NCI-H146 (cell line): ENCODE measurements at places on chromosomes 7 and 10.
A peak's percentile ranks its signal among the peaks of the same experiment; 100 is the strongest.

DNA sequence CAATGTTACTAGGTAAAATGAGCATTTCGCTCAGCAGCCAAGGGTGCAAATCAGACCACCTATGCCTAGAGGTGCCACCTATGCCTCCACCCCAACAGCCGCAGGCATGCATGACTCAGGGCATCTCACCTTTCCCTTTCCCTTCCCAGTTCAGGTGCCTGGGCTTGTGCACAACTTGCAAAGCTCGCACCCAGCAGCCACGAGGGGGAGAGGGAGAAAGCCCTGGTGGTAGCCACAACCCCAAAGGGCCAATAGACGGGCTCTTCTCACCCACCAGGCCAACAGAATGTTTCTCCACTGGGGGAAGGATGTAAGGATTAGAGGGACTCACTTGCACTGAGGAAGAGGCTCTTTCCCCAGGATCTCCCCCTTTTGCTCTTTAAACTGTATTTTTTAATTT is 462.3 kb upstream of the PCDH15 start:
- no peak for DNase-seq

DNA sequence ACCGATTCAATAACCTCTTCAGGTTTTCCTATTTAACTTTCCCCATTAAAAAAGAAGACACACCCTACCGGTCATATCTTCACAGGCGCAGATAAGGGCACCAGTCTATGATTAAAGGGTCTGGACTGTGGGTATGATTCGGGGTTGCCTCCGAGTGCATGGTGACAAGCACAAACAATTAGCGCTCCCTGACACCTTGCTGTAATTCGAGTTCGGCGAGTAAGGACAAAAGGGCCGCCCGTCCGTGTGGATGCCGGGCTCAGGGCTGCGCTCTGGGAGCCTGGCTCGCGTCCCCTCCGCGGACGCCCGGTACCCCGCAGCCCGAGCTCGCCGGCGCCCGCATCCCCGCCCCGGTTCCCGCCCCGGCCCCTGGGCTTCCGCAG is 111.9 kb upstream of the RHEB start:
- DNase-seq, result peak; percentile 59

GRCh38 chr7:90580051-90580450 is 16.1 kb upstream of the CDK14 start:
- no peak for DNase-seq

DNA sequence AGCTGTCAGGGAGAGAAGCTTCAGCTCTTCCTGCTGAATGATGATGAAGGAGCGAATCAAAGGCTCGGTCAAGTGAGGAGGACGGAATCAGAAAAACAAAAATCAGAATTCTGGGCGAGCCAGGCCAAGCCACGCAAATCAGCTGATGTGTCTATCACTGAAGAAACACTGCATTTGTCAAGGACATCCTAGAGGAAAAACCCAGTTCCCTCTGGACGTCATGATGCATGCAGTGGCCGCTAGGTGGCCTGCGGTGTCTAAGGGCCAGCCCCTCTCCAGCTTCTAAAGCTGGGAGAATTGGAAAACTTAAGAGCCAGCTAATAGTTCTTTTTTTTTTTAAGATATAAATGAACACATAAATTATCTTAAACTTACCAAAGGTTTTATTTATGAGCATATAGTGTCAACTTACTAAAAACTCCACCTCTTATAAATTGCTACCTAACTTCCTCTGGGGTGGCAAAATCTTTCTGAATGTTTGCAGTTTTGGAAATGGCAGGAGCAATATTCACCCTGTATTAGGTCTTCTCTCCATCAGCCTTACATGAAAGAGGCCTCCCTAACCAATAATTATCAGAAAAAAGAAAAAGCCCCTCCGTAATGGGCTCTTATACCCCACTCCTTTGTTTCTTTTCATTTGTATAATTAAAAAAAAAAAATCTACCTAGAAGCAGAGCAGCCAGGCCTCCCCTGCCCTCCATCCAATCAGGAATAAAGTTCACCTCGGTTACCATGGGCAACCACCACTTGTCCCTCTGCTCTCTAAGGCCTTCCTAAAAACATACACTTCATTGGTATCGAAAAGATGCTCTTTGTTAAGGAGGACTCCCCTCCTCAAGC is 186.8 kb downstream of the USP6NL start:
- peak; percentile 96 for DNase-seq

GRCh38 chr10:70492786-70493659 is 14.5 kb downstream of the PALD1 start:
- no peak for DNase-seq

GRCh38 chr10:35822316-35822715 is 180.2 kb upstream of the FZD8 start:
- DNase-seq, result peak; percentile 11

GRCh38 chr7:124857672-124858235 is 71.9 kb downstream of the POT1 start:
- DNase-seq, result no peak

GRCh38 chr10:73843261-73843660 is 31.1 kb downstream of the CAMK2G start:
- no peak for DNase-seq

DNA sequence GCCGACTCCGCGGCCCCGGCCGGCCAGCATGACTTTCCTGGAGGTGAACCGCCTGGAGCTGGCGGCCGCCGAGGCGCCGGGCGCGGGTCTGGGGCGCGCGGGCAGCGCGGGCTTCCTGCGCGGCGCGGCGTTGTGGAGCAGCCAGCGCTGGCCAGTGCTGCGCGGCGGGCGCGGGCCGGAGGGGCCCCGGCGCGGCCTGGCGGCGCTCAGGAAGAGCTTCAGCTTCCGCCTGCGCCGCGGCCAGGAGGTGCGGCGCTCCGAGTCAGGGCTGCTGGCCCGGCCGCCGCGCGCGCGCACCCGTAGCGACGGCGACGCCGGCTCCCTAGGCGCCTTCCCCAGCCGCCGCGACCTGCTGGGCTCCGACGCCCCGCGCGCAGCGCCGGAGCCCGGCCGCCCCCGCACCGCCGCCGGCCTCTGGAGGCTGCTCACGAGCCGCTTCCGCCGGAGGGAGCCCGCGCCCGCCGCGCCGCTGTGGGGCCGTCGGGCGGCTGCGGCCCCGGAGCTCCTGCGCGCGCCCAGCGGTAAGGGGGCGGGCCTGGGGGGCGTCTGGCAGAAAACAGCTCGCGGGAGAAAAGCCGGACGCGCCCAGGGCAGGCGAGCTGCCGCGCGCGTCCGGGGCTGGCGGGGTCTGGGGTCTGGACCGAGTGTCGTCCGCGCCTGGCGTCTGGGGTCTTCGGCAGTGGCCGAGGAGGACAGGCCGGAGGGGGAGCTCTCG is 29.0 kb downstream of the AGAP3 start:
- no peak for DNase-seq

DNA sequence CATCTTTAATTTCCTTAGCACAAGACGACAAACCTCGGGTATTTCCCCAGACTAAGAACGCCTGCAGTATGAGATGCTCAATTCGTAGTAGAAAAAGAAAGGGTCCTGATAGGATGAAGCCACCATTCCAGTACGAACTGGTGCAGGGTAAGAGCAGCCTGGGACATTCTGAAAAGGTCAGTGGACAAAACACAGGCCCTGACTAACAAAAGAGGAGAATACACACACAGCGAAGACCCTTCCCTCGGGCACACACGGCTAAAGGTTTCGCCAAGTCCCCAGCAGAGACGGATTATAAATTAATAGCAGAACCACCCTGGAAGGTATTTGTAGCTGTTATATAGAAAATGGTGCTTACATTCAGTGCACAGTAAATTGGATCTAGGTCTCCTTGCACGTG is 137.6 kb downstream of the SKIDA1 start:
- no peak for DNase-seq

DNA sequence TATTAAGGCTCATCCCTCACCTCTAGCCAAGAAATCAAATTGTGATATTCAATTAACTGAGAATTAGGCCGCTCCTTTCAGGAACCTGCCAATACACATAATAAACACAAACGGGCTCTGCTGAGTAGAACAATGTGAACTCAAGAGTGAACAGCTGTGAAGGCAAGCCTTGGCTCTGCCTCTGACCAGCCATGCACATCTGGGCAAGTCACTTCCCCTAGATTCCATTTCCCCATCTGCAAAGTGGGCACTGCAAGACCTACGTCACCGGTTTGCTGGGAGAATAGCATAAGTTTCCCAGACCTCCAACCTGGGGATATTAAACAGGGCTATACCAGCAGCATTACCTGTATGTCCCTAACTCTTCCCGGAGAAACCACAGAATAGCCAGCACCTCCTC is 355.2 kb downstream of the TNS3 start:
- DNase-seq, result no peak

DNA sequence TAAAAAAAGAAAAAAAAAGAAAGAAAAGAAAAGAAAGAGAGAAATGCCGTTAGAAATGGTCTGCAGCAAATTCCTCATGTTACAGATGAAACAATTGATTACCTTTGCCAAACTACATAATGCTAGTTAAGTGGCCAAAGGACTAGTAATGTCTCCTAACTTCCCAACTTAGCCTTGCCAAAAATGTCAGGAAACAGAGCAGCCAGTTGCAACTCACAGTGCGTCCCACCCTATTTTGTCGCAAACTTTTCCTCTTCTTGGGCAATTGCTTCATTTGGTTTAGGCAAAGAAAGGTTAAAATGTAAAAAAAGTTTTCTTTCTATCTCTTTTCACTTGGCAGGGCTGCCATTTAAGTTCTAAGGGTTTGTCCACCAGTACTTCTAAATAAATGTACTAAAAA is 53.1 kb downstream of the APBB1IP start:
- DNase-seq, result no peak

GRCh38 chr7:90530263-90530662 is 60.8 kb downstream of the PTTG1IP2 start:
- no peak for DNase-seq

GRCh38 chr10:79020015-79020491 is 48.7 kb upstream of the ZMIZ1 start:
- no peak for DNase-seq

GRCh38 chr10:17756557-17757217 is 4.7 kb downstream of the TMEM236 start:
- DNase-seq, result no peak

DNA sequence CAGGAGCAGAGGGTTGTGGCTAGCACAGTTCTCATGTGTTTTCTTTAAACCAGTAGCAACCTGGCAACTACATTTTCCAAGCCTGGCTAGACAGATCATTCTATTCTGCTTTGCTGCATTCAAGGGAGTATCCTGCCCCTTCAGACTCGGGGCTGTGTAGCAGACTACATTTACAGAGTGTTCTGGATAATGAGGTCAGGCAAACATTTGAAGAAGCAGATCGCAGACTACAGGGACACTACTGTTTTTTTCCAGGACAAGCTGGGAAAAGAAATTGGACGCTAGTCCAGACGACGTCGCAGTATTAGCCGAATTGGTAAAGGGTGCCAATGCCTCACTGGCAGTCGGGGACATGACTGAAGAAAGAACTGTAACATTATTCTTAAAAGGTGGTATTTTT is 61.0 kb upstream of the PAPSS2 start:
- DNase-seq, result no peak

DNA sequence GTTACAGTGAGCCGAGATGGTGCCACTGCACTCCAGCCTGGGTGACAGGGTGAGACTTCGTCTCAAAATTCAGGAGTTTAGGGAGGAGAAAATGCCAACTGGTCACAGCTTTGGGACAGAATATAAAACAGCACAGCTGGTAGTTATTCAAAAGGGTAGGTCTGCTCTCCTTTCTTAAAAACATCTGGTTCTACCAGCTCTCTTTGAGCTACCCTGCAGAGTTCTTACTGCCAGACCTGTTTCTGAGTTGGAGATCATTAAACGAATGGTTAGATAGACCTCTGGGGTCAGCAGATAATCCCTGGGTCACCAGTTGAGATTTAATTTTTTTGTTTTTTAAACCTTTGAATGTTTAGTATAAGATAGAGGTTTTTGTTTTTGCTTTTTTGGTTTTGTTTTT is 52.6 kb downstream of the MCU start:
- no peak for DNase-seq

GRCh38 chr10:99406149-99406548 is 24.3 kb downstream of the GOT1 start:
- no peak for DNase-seq

DNA sequence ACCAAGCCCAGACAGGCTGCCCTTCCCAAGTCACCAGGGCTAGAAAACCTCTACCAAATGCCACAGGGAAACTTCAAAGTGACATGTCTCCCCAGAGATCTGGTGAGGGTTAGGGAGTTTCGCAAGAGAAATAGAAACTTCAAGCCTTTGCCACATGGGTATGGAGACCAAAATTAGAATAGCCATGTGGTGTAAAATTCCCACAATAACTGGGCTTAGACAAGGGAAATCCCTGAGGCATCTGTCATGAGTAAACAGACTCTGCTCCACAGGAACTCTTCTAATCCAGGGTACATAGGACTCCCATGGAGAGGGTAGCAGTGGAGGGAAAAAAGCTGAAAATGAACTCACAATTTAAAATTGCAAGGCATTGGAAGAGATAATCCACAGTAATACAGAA is 14.3 kb downstream of the ADAM12 start:
- peak; percentile 77 for DNase-seq

DNA sequence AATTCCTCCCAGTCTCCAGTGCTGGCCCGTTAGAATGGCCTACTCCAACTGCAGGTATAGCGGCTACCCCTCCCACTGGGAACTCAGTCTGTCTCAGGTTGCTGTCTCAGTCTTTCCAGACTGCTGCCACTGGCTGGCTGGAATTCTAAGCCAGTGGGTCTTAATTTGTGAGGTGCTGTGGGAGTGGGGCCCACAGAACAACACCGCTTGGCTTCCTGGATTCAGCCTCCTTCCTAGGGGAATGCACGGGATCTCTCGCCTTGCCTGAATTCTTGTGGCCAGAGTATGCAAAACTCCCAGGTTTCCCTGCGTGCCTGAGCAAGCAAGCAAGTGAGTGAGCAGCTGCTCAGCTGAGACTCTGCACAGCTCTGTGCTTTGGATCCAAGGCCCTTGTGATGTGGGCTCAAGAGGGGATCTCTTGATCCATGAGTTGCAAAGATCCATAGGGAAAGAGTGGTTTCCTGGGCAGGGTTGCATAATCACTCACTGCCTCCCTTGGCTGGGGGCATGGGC is 41.5 kb upstream of the GPR141 start:
- DNase-seq, result no peak

GRCh38 chr10:71372882-71373495 is 23.7 kb upstream of the CDH23 start:
- DNase-seq, result no peak

- no peak for DNase-seq
Observed at GRCh38 chr10:131083915-131084790, 227.4 kb downstream of the TCERG1L start.

DNA sequence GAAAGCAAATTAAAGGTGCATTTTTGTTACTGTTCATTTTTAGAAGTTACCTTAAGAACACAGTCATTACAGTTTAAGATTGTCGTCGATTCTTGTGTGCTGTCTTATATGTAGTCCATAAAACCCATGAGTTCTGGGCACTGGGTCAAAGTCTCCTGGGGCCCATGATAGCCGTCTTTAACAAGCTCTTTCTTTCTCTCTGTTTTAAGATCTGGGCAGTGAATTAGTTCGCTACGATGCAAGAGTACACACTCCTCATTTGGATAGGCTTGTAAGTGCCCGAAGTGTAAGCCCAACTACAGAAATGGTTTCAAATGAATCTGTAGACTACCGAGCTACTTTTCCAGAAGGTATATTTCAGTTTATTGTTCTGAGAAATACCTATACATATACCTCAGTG is 90.7 kb upstream of the CAPZA2 start:
- no peak for DNase-seq
